ENCODE measurements at places on chromosomes 2 and 18.
A peak's percentile ranks its signal among the peaks of the same experiment; 100 is the strongest.

- DNase-seq: no peak
Measured at GRCh38 chr18:46767217-46767616, 10.4 kb upstream of the ST8SIA5 start.

GRCh38 chr2:166091439-166091838 lies 36.4 kb downstream of the SCN1A start:
- no peak for DNase-seq

- no peak for DNase-seq
Measured at GRCh38 chr2:180646756-180647155, 333.6 kb upstream of the UBE2E3 start.

DNA sequence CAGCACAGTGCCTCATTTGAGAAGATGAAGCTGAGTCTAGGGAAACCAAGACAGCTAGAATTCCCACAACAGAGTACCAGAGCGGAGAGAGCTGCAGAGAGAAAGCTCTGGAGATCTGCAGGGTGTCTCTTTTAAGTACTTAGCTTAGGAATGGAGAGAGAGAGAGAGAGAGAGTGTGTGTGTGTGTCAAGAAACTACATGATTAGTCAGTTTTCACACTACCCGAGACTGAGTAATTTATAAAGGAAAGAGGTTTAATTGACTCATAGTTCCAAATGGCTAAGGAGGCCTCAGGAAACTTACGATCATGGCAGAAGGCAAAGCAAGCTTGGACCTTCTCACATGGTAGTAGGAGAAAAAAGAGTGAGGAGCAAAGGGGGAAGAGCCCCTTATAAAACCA lies 64.0 kb downstream of the HIBCH start:
- no peak for DNase-seq

DNA sequence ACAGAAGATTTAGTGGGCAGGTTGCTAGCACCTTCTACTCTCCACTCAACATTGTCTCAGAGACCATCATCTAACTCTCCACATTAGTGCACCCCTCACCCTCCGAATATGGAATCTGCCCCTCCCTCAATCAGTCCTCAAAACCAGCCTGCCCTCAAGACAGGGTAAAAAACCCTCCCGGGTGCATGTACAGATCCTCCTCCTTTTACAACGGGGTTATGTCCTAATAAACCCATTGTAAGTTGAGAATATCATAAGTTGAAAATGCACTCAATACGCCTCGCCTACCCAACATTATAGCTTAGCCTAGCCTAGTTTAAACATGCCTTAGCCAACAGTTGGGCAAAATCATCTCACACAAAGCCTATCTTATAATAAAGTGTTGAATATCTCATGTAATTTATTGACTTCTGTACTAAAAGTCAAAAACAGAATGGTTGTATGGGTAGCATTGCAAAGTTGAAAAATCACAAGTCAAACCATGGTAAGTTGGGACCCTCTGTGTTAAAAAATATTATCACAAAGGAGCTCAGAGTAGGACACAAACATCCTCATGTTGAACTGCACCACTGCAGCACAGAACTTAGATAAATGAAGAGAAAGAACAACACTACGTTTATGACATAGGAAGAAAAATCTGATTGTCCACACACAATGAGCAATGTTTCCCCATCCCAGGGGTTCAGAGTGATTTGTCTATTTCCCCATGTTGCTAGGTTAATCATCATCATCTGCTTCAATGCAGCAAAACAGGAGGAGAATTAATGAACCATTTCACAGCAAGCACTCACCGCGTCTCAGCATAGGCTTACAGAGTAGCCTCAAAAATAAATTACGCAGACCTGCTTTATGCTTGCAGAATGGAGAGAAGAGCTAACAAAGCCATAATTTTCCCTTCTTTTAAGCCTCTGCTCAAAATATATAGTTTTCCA lies 184.1 kb upstream of the ARL4C start:
- DNase-seq: no peak

DNA sequence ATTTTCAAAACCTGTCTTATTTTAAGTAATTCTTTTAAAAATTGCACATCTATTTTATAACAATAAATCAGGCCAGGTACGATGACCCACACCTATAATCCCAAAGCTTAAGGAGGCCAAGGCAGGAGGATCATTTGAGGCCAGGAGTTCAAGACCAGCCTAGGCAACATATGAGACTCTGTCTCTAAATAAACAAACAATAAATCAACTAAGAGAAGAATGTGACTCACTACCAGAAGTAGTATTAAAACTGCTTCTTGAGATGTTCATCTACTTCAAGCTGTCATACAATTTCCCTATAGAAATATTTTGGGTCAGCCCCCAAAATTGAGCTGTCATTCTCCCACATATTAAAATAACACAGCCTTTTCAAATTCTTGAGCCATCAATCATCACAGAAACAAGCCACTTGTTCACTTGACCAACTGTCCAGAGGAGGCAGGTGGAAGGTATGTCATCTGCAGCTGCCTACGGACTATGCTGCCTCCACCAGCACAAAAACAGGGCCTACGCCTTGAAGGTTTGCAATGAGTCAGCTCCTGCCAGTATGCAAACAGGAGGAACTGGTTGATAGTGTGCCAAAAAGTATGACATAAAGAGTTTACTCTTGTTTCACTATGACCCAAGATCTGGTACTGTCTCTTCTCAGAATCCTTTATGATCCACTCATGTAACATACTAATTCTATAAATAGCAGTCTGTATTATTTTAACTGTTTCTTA lies 33.6 kb downstream of the KIDINS220 start:
- DNase-seq: peak; percentile 74

- DNase-seq: no peak
Measured at GRCh38 chr18:45071956-45072355, 391.3 kb downstream of the SETBP1 start.

DNA sequence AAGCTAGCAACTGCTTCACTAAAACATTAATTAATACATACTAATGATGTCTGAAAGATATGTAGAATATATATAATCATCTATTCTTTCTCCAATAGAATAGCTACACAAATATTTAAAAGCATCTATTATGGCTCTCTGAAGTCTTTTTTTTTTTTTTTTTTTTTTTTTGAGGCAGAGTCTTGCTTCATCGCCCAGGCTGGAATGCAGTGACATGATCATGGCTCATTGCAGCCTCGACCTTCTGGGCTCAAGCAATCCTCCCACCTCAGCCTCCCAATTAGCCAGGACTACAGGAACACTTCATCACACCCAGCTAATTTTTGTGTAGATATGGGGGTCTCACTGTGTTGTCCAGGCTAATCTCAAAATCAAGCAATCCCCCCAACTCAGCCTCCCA lies 120.4 kb upstream of the KYNU start:
- no peak for DNase-seq

- no peak for DNase-seq
Measured at GRCh38 chr2:79831961-79832360, 319.1 kb downstream of the CTNNA2 start.

- DNase-seq: no peak
Measured at GRCh38 chr2:101399021-101399799, 11.9 kb upstream of the CREG2 start.

- no peak for DNase-seq
Measured at GRCh38 chr2:133952896-133953295, 301.0 kb upstream of the MGAT5 start.

- DNase-seq: no peak
Measured at GRCh38 chr2:118225666-118226065, 137.4 kb downstream of the INSIG2 start.

DNA sequence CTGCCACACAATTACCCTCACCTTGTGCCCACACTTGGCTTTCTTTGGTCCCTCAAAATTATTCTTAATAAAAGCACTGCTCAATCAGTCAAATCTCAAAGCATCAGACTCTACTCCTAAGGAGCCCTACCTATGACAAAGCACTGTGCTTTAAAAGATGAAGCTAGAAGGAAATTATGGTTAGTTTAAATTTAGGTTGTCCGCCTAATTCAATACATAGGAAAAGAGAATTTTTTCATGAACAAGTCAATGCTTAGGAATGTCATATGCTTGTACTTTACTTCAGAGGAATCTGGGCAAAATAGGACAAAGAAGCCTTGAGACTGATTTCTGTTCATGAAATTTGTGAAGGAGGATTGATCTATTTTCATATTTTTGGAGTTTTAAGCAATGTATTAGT lies 726.4 kb upstream of the CDH2 start:
- no peak for DNase-seq

GRCh38 chr2:133836691-133837345 lies 268.6 kb upstream of the NCKAP5 start:
- no peak for DNase-seq

GRCh38 chr18:37138456-37138855 lies 309.5 kb downstream of the KIAA1328 start:
- no peak for DNase-seq

DNA sequence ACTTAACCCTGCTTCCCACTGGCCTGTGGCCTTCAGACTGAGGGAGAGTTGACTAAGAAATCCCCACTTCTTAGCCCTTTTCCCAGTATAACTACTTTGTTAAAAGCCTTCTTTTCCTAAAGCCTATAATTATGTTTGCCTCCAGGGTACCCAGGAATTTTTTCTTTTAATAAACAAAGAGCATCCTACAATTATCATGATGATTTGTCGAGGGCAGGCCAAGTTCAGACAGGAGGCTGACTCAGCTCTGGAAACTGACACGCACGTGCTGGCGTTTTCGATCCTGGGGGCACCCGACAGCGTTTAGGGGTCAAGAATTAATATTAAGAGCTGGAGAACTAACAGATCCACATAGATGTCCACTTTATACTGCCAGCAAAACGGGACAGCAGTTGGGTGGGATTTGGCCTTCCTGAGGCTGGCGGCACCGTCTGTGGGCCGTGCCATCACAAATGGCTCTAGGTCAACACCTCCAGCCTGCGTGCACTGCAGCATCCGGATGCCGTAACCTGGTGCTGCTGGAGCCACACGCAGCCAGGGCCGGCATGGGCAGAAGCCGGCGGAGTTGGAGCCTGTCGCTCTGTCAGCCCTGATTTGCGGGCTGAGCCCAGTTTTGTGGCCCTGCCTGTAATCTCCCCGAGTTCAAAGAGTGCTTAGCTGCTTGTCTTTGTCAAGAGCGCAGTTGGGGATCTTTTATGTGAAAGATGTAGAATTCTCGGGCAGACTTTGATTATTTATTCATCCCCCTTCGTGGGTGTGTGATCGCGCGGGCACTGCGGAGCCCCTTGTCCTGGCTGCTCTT lies 191.0 kb downstream of the GLI2 start:
- no peak for DNase-seq

GRCh38 chr2:161238560-161239325 lies 69.5 kb upstream of the PSMD14 start:
- DNase-seq: no peak

- DNase-seq: no peak
Measured at GRCh38 chr2:196274387-196274809, 103.0 kb upstream of the STK17B start.

DNA sequence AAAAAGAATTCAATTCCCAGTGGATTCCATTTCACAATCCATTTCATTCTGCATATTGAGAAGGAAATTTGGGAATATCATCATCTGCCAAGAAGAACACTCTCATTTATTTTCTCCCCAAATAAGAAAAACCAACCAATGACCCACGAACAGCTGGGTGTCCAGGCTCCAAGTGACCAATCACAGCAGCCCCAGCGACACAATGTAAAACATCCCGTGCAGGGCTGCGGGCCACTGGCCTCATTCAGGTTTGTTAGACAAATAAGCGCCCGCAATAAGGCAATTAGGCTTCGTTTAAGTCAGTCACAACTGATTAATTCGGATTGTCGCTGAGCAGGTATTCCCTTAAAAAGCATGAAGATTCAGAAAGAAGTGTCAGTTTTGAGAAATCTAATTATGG lies 378.6 kb downstream of the EIPR1 start:
- DNase-seq: no peak

GRCh38 chr2:54240515-54241469 lies 15.2 kb downstream of the TSPYL6 start:
- no peak for DNase-seq

- DNase-seq: peak; percentile 33
Measured at GRCh38 chr2:164910101-164910899, 45.0 kb downstream of the SLC38A11 start.

GRCh38 chr2:98027538-98027937 lies 31.8 kb upstream of the TMEM131 start:
- DNase-seq: no peak

GRCh38 chr18:49647496-49648168 lies 85.8 kb downstream of the LIPG start:
- no peak for DNase-seq

DNA sequence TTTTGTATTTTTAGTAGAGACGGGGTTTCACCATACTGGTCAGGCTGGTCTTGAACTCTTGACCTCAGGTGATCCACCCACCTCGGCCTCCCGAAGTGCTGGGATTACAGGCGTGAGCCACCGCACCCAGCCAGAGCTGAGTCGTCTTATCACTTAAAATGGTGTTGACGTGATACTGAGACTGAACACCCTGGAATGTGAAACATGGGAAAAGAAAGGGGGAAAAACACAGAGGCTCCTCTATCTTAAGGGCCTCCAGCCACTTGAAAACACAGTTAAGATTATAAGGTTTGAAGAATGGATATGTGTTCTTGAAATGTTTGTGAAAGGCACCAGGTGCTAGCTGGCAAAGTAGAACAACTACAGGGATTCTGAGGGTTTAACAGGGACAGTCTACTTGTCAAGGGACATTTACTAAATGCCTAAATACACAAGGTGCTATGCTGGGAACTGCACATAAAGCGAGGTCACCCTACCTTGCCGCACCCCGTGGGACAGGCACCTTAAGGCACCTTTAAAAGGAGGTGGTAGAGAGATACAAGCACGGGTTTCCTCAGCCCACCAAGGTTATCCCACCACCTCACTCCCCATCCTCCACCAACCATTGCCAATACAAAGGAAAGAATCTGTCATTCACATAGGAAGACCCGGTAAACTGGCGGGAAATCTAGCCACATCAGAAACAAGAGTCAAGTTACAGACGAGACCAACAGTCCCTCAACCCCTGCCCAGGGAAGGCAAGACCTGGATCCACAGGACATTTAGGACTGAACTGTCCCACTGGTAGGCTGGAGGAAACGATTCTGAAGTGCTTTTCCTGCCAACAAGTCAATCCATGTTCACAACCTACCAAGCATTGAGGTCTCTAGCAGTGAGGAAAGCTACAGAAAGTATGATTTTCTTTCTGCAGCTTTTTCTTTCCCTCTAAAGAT lies 43.4 kb downstream of the STK39 start:
- no peak for DNase-seq

DNA sequence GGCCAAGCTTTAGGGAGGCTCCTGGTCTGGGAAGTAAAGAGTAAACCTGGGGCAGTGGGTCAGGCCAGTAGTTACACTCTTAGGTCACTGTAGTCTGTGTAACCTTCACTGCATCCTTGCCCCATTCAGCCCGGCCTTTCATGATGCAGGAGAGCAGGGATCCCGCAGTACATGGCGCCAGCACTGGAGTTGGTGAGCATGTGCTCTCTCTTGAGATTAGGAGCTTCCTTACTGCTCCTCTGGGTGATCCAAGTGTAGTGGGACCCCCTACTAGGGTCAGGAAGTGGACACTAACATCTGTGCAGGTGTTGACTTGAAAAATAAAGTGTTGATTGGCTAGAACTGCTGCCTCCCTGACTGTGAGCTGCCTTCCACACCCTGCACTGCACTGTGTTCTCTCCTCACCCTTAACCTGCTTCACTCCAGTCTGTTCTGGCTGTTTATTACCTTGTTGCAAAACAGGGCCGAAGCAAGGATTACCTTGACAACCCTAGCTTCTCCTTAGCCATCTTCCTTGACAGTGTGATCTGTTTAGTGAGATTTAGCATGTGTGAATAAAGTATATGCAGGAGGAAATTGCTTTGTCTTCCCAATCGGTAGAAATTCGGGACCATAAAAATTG lies 5.2 kb downstream of the RETREG2 start:
- no peak for DNase-seq
